CD4-positive, alpha-beta T cell treated with Interleukin-17A for 1 hour (primary cell): ENCODE measurements at places on chromosomes 1 and 21.

- no peak for DNase-seq
Measured at GRCh38 chr1:201597551-201598230, 58.8 kb downstream of the NAV1 start.

GRCh38 chr21:41500931-41501381 is 7.0 kb downstream of the TMPRSS2 start:
- DNase-seq = no peak

- DNase-seq = no peak
Measured at GRCh38 chr1:66494482-66494881, 39.5 kb upstream of the SGIP1 start.

DNA sequence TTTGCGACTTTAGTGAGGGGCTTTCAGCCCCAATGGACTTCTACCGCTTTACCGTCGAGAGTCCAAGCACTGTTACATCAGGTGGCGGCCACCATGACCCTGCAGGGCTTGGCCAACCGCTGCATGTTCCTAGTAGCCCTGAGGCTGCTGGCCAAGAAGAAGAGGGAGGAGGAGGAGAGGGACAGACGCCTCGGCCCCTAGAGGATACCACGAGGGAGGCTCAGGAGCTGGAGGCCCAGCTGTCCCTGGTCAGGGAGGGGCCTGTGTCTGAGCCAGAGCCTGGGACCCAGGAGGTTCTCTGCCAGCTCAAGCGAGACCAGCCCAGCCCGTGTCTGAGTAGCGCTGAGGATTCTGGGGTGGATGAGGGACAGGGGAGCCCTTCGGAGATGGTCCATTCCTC is 8.6 kb upstream of the SLC25A34 start:
- DNase-seq = no peak

DNA sequence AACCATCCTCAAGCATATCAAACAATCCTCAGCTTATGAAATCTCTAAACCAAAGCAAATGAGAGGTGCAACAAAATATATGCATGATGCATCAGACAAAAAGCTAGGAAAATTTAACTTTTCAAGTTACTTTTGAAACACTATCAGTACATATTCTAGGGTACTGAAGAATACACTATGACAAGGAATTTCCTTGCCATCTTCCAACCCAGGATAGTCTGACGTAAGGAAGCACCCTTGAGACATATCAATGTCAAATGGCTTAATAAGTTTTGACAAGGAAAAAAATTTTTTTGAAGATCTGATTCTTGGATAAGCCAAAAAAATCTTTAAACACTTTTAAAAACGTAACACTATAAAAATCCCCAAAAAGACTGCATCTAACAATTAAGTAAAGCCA is 64.9 kb downstream of the KIFAP3 start:
- no peak for DNase-seq

DNA sequence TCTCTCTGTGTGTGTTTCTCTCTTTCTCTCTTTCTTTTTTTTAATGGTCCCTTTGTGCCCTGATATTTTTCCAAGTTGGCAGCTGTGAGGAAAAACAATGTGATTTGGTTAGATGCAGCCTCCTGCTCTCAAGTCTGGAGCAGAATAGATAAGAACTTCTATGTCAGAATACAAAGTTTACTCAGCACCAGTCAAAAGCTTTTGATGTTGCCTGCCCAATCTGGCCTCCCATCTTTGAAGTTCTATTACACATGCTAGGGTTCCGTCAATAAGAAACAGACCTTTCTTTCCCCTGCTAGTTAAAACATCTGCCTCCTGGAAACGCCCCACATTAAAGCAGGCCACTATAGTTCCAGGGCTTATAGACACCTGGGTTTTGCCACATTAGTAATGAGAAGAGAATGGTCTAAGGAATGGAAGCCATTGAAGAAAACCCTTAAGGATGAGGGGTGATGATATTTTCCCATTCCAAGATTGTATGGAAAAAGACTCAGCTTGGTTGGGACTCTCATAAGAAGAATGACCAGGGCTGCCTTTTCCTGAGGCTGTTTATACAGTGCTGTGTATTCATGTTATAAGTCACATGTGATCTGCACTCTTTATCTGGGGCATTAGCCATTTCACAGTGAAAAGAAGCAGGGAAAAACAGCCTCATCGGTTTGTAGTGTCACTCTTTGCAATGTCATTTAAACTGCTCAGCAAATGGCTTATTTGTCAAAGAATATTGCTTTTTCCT is 414.7 kb upstream of the PROX1 start:
- DNase-seq = no peak

DNA sequence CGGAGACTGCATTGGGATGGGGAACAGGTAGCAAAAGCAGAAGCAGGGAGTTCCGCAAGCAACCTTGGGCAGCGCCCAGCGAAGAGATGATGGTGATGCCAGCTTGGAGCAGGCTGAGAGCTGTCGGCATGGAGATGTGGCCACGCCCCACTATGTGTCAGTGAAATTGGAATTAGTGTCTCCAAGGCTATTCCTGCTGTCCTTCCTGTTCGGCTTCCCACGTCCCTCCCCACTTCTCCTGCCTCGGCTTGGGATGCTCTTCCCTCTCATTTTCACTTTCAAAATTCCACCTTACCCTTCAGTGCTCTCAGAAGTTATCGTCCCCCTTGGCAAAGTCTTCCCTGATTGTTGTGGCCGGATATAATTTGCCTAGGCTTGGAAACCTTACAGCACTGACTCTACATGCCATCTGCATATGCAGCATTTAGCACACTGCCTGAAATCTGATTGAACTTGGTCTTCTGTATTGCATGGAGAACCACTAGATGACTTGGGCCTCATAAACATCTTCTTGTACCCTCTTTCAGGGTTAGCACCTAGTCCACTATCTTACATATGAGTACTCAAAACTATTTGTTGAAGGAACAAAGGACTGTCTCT is 270.7 kb upstream of the RUNX1 start:
- DNase-seq = no peak

GRCh38 chr1:105632342-105633196 is 1423.9 kb upstream of the PRMT6 start:
- DNase-seq = no peak

- DNase-seq = peak; percentile 10
Measured at GRCh38 chr1:239814306-239814881, 277.3 kb upstream of the FMN2 start.

GRCh38 chr1:94828251-94828650 is 8.1 kb downstream of the SLC44A3 start:
- no peak for DNase-seq

DNA sequence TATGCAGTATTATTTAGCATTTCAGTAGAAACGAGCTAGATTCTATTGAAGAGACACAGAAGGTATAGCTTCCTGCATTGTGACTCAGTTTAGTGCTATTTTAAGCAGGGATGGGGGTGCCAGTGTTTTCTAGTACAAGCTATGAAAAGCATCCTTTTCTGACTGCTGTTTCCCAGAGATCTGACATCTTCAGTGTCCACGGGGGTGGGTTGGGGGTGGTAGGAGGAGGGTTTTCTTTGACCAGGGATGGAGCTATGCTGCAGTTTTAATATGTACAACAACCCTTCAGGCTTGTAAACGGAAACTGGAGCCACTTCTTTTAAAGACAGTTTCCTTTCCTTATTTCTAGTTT is 2.7 kb upstream of the NEGR1 start:
- no peak for DNase-seq

DNA sequence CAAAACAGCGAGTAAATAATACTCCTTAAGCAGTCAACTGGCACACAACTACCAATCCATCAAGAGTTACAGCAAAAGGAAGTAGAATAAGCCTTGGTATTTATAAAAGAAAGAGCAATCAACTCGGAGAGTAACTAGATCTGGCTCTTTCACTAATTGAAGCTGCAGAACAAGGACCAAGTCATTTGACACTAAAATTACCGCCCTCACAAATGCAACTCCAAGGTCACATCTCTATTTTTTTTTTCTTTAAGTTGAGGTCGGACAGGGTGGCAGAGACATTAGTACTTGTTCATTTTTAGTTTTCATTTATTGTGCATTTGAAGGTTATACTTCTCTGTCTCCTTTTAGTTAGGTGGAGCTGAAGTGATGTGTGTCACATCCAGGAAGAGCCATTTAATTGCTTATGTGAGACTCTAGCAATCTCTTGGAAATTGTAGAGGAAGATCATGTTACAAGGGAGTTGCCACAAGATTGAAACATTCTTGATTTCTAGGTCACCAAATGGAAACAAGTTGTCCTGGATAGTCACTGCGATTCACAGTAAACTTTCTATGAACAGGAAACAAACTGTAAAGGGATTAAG is 138.1 kb upstream of the ADAMTS5 start:
- no peak for DNase-seq

- no peak for DNase-seq
Measured at GRCh38 chr1:8903410-8903809, 24.9 kb upstream of the ENO1 start.

DNA sequence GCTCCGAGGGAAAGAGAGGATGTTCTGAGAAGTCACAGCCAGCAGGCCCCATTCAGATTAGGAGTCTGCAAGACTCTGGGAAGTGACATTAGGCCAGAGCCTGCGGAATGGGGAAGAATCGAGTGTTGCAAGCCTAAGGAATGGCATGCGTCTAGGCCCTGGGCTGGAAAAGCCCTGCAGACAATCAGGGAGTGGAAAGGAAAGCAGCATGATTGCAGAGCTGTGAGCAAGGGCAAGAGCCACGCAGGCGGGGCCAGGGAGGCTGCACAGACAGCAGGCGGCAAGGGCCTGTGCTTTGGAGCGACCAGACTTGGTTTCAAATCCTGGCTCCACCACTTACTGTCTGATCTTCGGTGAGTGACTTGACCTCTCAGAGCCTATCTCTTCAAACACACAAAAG is 118.2 kb downstream of the RRAGC start:
- no peak for DNase-seq

- no peak for DNase-seq
Measured at GRCh38 chr21:15249285-15249993, 184.6 kb upstream of the NRIP1 start.

- DNase-seq = peak; percentile 88
Measured at GRCh38 chr1:198669023-198669698, 30.3 kb downstream of the PTPRC start.

DNA sequence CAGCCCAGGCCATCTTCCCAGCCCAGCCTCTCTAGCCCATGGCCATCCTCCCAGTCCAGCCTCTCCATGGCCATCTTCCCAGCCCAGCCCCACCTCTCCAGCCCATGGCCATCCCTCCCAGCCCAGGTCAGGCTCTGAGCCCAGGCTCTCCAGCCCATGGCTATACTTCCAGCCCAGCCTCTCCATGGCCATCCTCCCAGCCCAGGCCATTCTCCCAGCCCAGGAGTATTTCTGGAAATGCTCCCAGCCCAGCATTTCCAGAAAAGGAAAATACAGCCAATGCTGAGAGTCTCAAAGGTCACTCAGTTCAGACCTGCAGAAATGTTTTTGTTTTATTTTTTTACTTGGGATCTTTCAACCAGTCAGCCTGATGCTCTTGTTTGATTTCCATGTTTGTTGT is 70.0 kb upstream of the ZNF281 start:
- no peak for DNase-seq

- DNase-seq = no peak
Measured at GRCh38 chr1:185840880-185841279, 106.7 kb downstream of the HMCN1 start.

DNA sequence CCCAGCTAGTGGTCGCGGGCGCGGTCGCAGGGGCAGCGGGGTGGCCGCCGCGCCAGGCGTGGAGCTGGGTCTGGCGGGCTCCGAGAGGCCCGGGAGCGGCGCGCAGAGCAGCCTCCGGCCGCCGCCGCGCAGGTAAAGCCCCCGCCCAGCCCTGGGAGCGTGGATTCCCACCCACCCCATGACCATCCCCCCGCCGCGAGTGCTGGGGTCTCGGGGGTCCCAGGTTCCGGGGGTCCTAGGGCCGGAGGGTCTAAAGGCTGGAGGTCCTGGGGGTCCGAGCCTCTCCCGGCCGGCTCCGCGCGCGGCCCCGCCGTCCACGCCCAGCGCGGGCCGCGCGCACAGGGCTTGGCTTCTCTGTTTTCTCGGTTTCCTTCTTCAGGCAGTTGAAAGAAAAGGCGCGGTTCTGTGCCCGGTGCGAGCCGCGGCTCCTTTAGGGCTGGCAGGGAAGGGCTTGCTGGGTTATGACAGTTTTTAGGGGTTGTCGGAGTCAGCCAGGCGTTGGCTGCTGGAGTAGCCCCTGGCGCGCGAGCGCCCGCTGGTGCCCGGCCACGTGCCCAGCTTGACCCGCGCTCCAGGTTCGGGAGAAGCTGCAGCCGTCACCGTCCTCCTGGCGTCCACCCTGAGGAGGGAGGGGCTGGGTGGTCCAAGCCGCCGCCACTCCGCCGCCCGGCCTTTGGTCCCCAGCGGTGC is 359 bp downstream of the LRRC3 start:
- DNase-seq = peak; percentile 22

- DNase-seq = no peak
Measured at GRCh38 chr1:203464226-203464625, 11.4 kb upstream of the PRELP start.

GRCh38 chr1:242017580-242018233 is 18.8 kb upstream of the MAP1LC3C start:
- DNase-seq = peak; percentile 36

GRCh38 chr1:167635156-167635648 is 5.2 kb downstream of the RCSD1 start:
- no peak for DNase-seq

DNA sequence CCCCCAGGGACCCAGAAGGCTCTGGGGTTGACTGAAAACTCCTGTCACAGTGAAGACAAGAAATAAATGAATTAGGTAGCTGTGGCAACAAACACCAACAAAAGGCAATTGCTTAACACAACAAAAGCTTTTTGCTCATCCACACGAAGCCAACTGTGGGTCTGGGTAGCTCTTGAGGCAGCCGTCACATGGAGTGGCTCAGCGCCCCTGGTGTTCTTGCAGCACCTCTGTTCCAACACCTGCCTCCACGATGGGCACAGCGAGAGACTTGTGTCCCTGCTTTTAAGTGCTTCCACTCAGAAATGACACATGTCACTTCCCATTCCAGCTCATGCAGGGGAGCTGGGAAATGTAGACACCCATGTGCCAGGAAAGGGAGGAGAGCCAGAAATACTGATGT is 364.5 kb upstream of the DUSP10 start:
- no peak for DNase-seq

DNA sequence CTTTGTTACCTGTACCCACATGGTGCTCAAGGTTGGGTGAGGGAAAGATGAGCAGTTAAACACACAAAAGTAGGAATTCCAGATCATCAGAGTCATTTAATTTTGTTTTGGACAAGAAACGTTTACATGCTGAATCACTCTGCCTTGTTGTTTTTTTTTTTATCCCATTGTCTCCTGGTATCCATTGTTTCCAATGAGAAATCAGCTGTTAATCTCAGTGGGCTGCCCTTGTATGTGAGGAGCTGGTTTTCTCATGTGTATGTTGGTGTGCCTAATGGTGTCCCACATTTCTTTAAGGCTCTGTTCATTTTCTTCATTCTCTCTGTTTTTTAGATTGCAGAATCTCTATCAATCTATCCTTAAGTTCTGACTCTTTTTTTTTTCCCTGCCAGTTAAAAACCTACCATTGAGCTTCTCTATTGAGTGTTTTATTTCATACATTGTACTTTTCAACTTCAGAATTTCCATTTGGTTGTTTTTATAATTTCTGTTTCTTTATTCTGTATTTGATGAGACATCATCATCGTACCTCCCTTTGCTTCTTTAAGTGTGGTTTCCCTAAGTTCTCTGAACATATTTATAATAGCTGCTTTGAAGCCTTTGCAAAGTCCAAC is 8.8 kb upstream of the OBSCN start:
- no peak for DNase-seq

GRCh38 chr1:209150114-209150513 is 433.4 kb upstream of the CAMK1G start:
- DNase-seq = no peak

- peak; percentile 45 for DNase-seq
Measured at GRCh38 chr1:221711063-221711577, 30.8 kb downstream of the DUSP10 start.

- no peak for DNase-seq
Measured at GRCh38 chr1:234217316-234217840, 155.9 kb upstream of the COA6 start.

GRCh38 chr1:66443793-66444192 is 90.2 kb upstream of the SGIP1 start:
- no peak for DNase-seq
